ENCODE measurements at places on chromosomes 5 and 9.
A peak's percentile ranks its signal among the peaks of the same experiment; 100 is the strongest.

DNA sequence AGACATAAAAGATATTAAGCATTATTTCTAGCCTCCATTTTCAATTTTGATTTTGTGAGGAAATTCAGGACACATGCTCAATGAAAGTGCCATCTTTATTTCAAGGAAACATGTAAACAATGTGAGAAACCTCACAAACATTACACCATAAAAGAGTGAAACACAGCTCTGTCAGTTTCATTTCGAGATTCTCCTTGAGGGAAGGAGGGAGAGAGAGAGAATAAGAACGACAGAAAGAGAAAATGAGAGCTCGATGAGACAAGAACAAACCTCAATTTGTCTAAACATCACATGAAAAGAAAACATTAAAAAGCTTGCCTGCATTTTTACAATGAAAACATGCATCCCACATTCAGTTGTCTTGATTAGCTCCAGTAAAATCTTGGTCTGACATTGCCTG is 553.5 kb upstream of the MEF2C start:
- DNase-seq: no peak

DNA sequence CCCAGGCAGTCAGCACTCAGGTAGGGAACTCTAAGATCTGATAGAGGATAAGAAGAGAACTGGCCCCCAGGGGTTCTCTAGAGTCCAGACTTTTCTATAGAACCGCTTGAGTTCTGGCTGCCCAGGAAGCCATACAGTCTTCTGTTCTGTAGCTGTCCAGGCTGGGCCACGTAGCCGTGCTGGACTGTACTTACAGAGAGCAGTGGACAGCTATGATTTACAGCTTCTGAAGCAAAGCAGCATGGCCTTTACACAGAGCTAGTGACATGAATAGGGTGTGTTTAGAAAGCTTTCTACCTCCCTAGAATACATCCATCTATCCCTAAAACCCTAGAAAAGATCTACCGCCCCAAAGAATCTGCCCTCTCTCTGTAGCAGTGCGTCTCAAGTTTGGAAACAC is 57.2 kb downstream of the ACO1 start:
- no peak for DNase-seq

DNA sequence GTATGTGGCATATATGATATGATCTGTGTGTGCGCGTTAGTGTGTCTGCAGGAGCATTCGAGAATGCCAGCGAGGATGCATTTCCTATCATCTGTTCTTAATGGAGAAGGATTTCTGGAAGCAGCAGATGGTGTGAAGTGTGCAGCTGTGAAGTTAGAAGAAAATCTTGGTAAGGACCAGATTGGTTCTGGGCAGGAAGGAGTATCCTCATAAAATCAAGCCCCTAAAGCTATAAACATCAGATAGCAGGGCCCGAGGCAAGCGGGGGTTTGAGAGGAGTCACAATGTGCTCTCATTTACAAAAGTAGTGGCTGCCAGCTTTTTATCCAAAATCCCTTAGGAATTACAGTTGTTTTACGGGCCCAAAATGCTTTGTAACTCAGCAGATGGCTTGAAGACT is 40.0 kb downstream of the DAPK1 start:
- no peak for DNase-seq

GRCh38 chr5:123512611-123513461 is 859 bp downstream of the CSNK1G3 start:
- DNase-seq: no peak

DNA sequence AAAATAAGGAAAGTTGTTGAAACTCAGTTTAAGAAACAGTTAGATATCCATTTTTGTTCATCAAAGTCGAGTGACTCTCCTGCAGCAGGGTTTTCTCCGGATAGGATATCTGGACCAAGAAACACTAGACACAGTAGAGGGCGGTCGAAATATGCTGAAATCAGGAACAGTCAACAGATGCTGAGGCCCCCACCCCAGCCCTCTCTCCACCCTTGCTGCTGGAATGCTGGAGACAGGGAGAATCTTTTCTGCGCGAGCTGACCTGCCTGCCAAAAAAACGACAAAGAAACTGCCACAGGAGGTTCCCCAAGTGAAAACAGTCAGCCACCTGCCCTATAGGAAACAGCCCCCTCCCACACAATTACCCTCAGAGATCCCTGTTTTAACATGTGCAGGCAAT is 4.3 kb upstream of the IL13 start:
- no peak for DNase-seq

- DNase-seq: no peak
Observed at GRCh38 chr9:134258828-134259546, 67.3 kb upstream of the RXRA start.

GRCh38 chr5:9513827-9514226 is 32.0 kb downstream of the SEMA5A start:
- DNase-seq: no peak

GRCh38 chr9:136318111-136318775 is 9.1 kb upstream of the GPSM1 start:
- DNase-seq: no peak

GRCh38 chr5:151739395-151739794 is 19.0 kb downstream of the ATOX1 start:
- no peak for DNase-seq

GRCh38 chr9:128383007-128383753 is 12.0 kb downstream of the URM1 start:
- DNase-seq: peak; percentile 23

- DNase-seq: no peak
Observed at GRCh38 chr5:172806897-172807672, 27.0 kb upstream of the ERGIC1 start.

DNA sequence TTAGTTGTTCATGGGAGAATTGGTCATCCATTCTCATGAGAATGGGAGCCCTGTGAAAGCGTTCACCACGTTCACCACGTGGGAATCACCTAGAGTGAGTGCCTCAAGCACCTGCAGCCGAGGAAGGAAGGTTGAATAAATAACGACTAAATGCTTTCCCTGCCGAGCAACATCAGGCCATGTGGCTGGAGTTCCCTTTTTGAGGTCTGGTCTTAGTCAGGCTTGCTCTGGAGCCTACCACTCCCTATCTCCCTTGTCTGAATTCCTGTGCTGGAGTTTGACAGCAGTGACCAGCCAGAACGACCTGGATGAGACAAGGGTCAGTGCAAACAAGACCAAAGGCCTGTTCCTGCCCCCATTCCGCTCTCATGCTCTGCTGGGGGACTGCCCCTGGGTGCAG is 28.5 kb downstream of the KCNMB1 start:
- DNase-seq: peak; percentile 20

GRCh38 chr5:67976891-67977601 is 238.5 kb upstream of the PIK3R1 start:
- DNase-seq: no peak

DNA sequence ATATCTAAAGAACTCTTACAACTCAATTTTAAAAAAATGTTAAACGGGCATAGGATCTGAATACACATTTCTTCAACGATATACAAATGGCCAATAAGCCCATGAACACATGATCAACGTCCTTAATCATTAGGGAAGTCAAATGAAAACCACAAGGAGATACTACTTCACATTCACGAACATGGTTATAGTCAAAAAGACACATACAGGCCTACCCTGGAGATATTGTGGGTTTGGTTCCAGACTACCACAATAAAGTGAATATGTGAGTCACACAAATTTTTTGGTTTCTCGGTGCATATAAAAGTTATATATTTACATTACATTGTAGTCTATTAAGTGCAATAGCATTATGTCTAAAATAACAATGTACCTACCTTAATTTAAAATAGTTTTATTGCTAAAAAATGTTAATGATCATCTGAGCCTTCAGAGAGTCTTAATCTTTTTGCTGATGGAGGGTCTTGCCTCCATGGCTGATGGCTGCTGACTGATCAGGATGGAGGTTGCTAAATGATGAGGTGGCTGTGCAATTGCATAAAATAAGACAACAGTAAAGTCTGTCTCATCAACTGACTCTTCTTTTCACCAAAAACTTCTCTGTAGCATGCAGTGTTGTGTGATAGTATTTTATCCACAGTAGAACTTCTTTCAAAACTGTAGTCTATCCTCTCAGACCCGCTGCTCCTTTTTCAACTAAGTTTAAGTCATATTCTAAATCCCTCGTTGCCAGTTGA is 15.1 kb downstream of the AK3 start:
- no peak for DNase-seq

DNA sequence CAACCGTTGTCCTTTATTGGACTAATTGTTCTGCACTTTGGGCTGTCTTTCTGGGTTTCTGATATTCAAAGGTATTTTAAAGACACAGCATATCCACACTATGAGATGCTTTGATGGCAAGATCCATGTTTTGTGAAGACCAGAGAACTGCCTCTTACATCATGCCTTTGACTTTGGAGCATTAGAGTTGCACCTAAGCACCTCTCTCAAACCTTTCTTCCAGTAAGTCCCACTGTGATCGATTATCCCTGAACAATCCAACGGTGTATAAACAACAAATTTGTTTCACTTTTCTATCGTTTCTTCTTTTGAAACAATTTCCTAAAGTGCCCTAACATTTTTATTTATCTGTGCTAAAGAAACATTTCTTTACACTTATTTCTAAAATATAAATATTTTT is 144.4 kb downstream of the KCTD16 start:
- no peak for DNase-seq

DNA sequence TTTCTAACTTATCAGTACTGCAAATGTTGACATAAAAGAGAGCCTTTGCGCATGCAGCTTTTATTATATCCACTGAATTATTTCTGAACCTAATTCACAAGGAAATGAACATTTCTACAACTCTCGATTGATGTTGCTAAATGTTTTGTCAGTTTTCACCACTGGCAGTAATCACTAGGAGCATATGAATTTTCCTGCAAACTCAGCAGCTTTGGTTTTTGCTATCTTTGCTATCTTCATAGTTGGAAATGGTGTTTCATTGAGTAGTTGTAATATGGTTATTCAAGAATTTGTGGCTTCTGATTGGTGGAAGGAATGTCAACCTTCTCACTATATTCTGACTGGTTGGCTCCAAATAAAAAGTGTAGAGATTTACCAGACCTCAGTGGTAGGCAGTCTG is 8.9 kb upstream of the SHC3 start:
- no peak for DNase-seq

GRCh38 chr9:36192196-36192595 is 1.5 kb downstream of the CLTA start:
- no peak for DNase-seq

- no peak for DNase-seq
Observed at GRCh38 chr9:129071526-129072126, 9.3 kb upstream of the DOLPP1 start.

- no peak for DNase-seq
Observed at GRCh38 chr9:125439434-125440272, 178.0 kb downstream of the GAPVD1 start.

- no peak for DNase-seq
Observed at GRCh38 chr5:136192015-136192525, 892 bp downstream of the SMIM32 start.

- no peak for DNase-seq
Observed at GRCh38 chr9:114223564-114224246, 68.4 kb downstream of the COL27A1 start.

DNA sequence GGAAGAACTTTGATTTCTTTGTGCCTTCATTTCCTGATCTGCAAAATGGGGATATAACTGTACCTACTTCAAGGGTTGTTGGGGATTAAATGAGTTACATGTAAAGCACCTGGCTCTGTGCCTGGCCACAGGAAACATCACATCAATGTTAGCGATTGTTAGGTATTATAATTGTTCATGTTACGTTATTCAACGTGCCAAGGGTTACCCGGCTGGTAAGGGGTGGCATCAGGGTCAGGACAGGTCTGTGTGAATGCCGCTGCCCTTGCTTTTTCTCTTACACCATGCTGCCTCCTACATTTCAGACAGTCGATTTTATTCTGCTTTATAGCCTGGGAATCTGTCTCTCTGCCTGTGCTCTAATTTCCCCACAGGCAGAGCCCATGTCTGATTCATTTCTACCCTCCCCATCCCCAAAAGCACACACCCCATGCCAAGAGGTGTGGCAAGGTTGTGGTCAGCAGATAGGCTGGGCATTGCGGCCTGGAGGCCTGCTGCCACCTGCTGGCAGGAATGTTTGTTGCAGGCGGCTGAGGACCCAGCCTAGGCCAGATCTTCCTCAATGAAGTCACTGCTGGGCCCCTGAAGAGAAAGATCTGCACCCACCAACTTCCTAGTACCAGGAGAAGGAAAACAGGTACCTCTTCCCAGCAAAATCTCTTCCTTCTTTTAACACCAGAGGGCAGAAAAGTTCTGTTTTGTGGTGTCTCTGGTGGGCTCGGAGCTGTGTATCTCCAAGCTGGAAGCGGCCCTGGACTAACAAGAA is 5.3 kb downstream of the ANKS6 start:
- peak; percentile 36 for DNase-seq

GRCh38 chr9:27430750-27431535 is 93.1 kb upstream of the IFNK start:
- DNase-seq: no peak

- DNase-seq: no peak
Observed at GRCh38 chr9:114908805-114909448, 21.5 kb downstream of the TNFSF8 start.

DNA sequence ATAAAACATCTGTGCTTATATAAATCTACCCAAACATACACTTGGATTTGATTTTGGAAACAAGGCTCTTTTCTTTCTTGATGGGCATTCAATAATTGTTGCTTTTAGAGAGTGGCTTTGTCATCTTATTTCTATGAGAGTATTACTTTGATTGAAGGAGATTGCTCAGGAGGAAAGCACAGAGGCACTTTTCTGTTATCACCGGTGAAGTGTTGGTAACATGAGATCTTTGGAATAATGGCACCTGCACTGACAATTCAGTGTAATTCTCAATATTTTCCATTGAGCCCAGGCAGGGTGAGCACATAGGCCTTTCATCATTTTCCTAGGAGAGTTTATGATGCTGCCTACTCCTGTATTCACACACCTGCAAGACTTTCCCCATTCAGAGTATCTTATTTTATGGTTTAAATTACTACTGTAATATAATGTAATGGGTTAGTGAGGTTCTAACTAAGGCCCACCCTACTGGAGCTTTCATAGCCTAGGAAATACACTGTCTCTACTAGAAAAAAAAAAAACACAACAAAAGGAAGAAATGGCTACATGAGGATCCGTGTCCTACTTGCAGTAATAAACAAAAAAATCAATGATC is 244.3 kb downstream of the DENND1A start:
- DNase-seq: no peak

DNA sequence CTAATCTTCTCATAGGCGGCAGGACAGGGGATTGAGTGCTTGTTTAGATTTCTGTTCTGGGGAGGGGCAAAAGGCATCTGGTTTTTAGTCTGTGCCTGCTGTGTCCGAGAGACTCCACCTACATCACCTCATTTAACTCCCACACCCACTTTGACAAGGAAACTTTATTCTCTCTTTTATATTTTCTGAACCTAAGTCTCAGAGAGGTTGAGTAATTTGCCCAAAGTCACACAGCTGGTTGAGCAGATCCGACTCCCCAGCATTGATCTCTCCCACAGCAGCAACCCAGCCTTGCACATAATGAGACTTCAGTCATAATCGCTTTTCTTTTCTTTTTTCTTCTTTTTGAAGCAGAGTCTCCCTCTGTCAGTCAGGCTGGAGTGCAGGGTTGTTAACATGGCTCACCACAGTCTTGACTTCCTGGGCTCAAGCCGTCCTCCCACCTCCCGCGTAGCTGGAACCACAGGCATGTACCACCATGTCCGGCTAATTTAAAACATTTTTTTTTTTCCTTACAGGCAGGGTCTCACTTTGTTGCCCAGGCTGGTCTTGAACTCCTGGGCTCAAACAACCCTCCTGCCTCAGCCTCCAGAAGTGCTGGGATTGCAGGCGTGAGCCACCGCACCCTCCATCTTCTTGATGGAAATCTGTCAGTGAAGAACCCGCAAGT is 36.5 kb upstream of the ANKRD33B start:
- no peak for DNase-seq

Data from anterior cingulate cortex (tissue), 58 donors.